ENCODE measurements at places on chromosomes 12 and 14.

GRCh38 chr14:79293482-79294177 lies 917.7 kb downstream of the DIO2 start:
- DNase-seq: no peak

DNA sequence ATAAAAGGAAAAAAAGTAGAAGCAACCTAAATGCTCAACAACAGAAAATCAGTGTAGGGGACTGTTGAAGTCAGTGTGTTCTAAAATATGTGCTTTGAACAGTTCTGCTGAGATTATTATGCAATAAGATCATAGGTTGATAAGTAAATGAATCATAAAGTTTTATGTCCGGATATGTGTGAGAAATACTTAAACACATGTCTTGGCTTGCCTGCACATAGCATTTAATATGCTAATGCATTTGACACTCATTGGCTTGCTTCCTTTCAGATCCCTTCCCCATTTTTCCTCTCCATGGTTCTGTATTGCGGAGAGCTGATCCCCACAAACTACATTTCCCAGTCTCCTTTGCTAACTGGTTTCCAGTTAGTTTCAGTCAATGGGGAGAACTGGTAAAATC lies 573.8 kb upstream of the TBX3 start:
- no peak for DNase-seq

- DNase-seq: no peak
These were observed 7.0 kb downstream of the ETNK1 start for GRCh38 chr12:22631863-22632463.

- no peak for DNase-seq
These were observed 7.2 kb upstream of the NAA30 start for GRCh38 chr14:57383125-57383745.

- no peak for DNase-seq
These were observed 279.3 kb upstream of the DDHD1 start for GRCh38 chr14:53432378-53432802.

DNA sequence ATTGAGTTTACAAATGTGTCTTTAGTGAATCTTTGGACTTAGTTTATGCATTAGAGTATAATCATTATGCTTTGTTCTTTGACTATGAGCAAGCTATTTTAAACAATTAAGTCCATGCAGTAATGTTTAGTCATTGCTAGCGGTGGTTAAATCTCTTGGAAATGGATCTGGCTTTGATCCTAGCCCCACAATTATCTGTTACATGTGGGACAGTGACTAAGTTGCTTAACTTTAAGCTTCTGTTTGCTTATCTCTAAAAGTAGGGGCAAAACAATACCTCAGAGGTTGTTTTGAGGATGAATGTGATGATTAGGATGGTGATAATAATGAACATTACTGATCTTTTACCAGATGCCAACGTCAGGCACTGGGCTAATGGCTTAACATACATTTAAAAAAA lies 124.2 kb downstream of the NPAS3 start:
- DNase-seq: no peak

GRCh38 chr14:59677771-59678231 lies 101.2 kb upstream of the CCDC175 start:
- no peak for DNase-seq

DNA sequence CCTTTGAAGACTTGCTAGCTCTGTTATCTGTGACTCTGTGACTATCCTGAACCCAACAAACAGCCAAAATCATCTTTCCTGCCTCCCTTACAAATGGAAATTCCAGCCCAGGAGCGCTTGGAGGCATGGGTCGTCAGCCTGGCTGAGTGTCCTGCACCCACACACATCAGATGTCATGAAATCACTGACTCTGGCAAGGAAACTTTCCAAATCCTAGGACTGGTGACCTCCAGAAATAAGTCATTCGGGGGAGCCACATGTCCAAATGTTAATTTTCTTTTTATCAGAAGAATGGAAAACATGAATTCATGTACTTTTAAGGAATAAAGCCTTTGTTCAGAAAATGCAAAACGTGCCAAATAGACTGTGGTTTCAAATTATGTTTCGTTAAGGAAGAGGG lies 96.3 kb upstream of the EVL start:
- no peak for DNase-seq

DNA sequence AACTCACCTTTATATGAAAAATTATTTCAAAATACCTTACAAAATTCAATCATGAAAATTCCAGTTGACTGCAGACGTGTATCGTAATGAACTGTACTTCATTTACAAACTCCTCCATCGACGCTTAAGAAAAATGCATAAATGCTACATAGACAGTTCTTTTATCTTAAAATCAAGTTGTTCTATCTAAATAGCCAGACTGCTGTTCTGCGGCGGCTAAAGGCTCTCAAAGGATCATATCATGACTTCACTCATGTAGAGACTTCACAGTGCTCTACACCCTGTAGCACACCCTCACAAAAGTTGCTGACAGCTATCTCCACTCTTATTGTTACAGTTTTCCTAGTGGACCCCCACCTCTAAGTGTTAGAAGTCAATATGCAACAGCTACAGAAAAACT lies 5.2 kb downstream of the KRAS start:
- no peak for DNase-seq

DNA sequence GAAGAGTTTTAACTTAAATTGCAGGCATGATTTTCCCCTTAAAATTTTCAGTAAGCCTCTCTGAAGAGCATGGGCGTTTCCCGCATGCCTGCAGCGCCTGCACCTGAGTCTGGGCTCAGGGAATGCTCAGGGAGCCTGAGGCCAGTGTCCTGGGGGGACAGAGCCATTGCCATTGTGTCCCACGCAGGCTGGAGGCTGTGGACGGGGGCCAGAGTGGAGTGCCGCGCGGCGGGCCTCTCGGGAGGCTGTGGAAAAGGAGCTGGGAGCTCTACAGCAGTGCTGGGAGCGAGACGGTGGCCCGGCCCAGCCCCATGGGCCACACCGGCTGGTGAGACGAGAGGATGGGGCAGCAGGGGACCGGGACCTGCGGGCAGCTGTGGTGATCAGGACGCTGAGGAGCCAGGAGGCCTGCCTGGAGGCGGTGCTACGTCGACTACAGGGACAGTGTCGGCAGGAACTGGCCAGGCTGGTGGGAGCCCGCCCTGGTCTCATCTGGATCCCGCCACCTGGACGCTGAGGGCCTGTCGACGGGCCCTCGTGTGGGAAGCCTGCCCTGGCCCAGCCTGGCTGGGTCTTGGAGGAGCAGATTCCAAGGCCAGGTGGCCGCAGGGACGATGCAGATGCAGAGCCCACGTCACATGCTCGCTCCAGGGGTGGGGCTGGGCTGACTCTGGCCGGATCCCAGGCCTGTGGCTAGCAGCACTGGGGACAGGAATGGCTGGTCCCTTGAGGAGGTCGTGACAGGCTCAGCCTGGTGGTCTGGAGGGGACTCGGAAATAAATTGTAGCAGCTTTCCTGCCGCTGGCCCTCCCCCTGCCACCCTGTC lies 7.6 kb downstream of the TEDC1 start:
- DNase-seq: no peak

GRCh38 chr12:401235-402028 lies at the start of gene CCDC77:
CCDC77 (plus strand) TSS chr12:401644; CDS start chr12:409384, 7,740 bp downstream.
- peak; percentile 89 for DNase-seq

- DNase-seq: no peak
These were observed 47.4 kb upstream of the DYRK2 start for GRCh38 chr12:67601126-67601525.

GRCh38 chr12:26318661-26319068 lies 123.3 kb downstream of the SSPN start:
- no peak for DNase-seq

DNA sequence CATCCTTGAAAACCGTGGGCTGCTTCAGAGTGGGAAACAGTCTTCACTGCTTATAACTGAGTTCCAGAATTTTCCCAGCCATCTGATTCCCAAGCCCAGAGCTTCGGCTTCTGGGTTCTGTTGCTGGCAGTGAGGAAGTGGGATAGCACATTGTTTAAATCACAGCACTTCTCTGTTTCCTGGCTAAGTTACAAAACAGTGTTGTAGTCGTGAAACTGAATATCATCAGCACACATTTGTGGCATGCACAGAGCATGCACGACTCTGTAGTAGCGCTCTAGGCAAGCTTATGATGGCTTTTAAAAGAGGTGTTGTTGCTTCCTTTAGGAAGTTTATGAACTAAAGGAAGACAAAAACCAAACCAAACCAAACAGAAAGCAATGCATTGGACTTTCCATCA lies 1005.5 kb downstream of the NRXN3 start:
- no peak for DNase-seq

GRCh38 chr12:10563002-10563401 lies 50.4 kb downstream of the MAGOHB start:
- no peak for DNase-seq

DNA sequence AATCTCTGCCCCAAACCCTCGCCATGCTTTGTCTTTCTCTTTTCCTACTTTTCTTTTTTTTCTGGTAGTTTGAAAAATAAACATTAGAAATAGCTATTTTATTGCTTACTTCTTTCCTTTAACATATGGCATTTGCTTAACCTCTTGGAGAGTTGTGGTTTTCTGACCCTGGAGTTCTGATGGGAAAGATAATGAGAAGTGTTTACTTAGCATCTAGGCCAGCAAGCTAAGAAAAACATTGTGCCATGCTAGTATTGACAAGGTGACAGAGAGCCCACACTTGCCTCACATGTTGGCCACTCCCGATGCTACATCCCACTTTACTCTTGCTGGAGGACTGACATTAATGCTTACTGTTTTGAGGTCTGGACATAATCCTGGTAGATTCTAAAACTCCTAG lies 886.2 kb downstream of the DIO2 start:
- no peak for DNase-seq

DNA sequence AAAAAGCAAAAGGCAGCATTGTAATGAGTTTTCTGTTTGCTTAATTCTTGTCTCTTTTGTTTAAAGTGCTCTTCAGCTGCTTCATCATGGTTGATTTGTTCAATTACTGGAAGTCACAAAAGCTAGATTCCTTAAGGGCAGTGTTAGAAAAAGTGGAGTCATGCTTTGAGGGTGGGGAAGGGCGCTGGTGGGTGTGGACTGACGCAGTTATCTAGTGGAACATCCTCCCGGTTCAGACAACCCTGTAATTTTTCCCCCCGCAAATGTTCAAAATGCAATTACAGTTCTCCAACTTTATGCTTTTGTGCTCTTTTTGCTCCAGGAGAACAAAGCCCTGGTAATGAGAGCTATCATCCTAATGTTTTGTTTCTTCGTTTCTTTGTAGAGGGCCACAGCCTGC lies 2.1 kb downstream of the AKAP6 start:
- DNase-seq: no peak

DNA sequence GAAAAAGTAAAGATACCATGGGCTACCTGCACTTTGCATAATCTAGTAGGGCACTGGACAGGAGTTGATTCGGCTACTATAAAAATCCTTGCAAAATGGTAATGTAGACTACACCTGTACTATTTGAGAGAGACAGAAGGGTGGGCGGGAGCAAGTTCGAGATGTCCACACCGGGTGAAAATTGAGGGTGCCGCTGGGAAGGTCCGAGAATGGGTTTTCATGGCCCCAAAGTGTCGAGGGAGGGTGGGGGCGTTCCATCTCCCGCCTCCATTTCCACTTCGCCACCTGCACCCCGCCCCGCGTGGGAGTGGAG lies 648 bp downstream of the SNX6 start:
- no peak for DNase-seq

DNA sequence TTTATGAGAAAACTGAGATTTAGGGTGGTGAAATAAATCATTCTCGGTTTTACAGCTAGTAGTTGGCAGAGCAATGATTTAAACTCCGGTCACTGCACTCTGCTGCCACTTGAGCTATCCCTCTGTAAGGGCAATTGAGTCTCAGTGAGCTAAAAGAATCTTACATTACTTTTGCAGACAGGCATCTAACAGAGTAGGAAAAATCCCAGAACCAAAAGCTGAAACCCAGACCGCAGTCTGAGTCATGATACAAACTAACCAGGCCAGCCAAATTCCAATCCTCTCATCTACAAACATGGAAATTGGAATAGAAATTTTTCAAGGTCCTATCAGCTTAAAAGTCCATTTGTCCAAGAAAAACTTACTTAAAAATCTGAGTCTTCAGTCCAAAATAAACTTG lies 73.7 kb downstream of the ANKS1B start:
- DNase-seq: no peak

DNA sequence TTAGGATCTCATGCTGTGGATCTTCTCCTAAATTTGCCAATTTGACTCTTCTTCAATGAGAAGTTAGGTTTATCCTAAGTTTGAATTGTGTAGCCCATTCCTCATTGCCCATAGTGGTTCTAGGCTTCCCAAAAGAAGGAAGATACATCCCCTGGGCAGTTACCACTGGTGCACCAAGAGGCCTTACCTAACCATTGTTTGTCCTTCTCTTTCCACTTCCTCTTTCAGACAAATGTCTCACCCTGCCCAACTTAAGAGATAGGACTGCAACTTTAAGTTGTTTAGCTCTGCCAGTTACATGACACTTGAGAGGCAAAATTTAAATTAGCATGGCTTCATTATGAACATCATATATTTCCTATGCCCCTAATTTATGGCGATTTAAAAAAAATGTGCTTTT lies 9.4 kb upstream of the KCNH3 start:
- DNase-seq: no peak

DNA sequence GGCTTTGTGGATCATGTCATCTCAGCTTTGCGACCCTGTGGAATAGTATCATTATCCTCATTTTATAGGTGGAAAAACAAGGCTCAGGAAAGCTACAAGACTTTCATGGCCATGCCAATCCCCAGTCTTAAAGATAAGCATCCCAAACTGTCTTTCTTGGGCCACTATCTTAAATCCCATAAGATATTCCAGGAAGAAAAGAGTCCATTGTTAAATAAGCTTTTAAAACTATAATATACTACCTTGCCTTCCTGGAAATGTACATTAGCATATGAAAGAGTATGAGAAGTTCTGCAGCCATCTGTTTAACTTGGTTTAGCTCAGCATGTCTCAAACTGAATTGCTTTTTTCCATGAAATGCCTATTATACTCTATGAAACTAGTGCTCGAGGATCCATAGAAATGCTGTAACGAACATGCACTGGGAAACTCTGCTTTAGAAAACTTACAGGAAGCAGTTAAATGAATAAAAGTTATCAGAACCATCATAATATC lies 77.1 kb downstream of the B4GALNT3 start:
- DNase-seq: no peak

GRCh38 chr14:100575266-100575995 lies 11.8 kb downstream of the BEGAIN start:
- DNase-seq: no peak

DNA sequence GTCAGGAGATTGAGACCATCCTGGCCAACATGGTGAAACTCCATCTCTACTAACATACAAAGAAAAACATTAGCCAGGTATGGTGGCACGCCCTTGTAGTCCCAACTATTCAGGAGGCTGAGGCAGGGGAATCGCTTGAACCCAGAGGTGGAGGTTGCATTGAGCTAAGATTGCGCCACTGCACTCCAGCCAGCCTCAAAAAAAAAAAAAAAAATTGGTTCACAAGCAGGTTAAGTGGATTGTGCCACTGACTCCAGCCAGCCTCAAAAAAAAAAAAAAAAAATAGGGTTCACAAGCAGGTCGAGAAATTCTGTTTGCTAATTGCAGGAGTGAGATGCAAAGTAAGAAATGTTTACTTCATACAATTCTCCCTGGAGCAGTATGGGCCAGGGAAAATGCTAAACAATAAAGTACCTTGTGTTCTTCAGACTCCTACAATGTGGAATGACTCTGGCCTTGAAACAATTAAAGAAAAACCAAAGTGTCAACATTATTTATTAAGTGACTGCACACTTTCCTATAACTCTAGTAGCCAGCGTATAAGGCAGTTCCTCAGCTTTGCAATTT lies 6.1 kb downstream of the EDDM3B start:
- no peak for DNase-seq

All from activated CD4-positive, CD25-positive, alpha-beta regulatory T cell treated with anti-CD3 and anti-CD28 coated beads, Interleukin-2, amount 50 U/mL, for 16 hours (primary cell).